ENCODE measurements at places on chromosomes 5 and 9.

DNA sequence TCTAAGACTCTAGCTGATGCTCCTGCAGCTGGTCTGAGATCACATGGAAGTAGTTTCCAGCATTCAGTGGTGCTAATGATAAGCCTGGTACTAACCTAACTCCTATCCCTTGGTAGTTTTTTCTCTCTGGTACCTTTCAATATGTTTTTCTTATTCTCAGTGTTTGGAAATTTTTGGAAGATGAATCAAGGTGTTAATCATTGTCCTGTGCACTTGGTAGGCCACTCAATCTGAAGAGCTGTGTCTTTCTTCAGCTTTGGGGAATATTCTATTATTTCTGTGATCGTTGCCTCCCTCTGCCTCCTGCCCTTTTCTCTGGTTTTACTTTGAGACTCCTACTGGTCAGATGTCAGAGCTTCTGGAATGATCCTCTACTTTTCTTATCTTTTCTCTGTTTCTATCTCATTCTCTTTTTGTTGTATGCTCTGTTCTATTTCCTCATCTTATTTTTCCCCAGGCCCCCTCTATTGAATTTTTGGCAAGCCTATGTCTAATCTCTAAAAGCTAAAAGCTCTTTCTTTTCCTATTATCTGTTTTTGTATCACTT is 136.8 kb downstream of the APBA1 start:
- no peak for DNase-seq

DNA sequence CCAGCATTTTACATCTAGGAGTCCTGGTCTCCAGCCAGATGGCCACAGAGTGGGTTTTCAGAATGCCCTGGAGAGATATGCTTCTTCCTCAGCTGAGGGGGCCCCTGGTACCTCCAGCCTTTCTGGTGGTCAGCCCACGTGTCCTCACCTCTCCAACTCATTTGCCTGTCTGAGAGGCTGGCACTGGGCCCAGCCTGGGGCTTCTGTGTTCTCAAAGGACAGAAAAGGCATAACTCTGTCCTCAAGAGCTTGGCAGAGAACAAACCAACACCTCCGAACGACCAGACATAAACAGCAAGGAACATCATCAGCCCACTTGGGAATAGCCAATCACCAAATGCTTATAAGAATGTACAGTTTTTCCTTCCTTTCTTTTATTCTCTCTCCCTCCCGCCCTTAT is 17.1 kb downstream of the ENG start:
- DNase-seq = no peak

GRCh38 chr9:88387036-88387551 is 1.1 kb upstream of the SPIN1 start:
- DNase-seq = no peak

GRCh38 chr9:136434580-136435169 is 5.0 kb downstream of the INPP5E start:
- no peak for DNase-seq

- no peak for DNase-seq
Observed at GRCh38 chr5:28027851-28028250, 989.5 kb upstream of the CDH9 start.

GRCh38 chr5:157137691-157138090 is 5.0 kb downstream of the MED7 start:
- no peak for DNase-seq

- peak; percentile 88 for DNase-seq
Observed at GRCh38 chr5:124902097-124902821, 155.8 kb upstream of the ZNF608 start.

GRCh38 chr9:14829204-14829603 is 81.0 kb downstream of the FREM1 start:
- DNase-seq = no peak

GRCh38 chr9:89594811-89595550 is 9.8 kb upstream of the GADD45G start:
- DNase-seq = no peak

GRCh38 chr9:68780720-68781119 is 75.7 kb downstream of the PIP5K1B start:
- no peak for DNase-seq

GRCh38 chr9:83231039-83231438 is 168.1 kb upstream of the RASEF start:
- peak; percentile 34 for DNase-seq

DNA sequence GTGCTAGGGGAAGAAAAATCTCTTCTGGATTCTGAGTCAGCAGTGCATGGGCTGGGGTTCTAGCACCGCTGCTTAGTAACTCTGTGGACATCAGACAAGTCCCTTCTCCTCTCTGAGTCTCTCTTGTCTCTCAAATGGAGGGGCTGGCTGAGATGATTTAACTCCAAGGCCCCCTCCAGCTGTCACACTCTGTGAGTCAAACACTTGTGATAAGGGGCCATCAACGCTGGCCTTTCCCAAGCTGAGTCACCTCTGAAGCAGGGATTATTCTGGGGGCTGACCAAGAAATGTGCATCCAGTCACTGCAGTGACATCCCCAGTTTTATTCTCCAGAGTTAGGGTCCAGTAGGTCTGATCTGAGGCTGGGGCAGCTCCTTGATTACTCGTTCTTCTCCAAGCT is 110.4 kb upstream of the ZNF462 start:
- DNase-seq = no peak

DNA sequence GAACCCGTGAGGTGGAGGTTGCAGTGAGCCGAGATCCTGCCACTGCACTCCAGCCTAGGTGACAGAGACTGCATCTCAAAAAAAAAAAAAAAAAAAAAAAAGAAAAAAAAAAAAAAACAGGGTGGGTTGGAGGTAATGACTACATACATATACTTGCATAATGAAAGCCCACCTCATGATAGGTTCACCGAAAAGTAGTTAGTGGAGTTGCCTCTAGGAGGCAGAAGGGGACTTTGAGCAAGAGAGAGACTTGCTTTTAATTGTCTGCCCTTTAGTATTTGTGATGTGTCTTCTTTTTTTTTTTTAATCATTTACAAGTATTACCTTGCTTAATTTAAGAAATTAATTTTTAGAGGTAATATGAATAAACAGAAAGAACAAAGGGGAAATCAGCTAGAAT is 99.8 kb downstream of the PPARGC1B start:
- DNase-seq = no peak

DNA sequence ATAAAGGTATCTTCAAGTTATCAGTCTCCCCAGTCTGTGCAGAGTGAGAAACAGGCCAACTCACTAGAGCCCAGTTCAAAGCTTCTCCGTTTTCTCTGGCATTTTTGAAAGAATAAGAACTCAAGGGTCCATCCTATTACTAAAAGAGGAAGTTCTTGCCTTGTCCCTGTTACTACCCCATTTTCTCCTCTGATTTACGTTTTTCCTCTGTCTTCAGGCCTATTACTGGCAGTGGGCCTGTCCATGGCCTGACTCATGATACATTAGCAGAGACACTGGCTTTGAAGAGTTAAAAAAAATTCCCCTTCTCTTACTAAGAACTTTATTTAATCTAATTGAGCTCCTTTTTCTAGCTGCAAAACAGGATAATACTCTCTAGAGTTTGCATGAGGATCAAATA is 624.0 kb upstream of the KLF4 start:
- DNase-seq = peak; percentile 59

GRCh38 chr9:93228030-93228429 is 44.1 kb downstream of the WNK2 start:
- DNase-seq = no peak

DNA sequence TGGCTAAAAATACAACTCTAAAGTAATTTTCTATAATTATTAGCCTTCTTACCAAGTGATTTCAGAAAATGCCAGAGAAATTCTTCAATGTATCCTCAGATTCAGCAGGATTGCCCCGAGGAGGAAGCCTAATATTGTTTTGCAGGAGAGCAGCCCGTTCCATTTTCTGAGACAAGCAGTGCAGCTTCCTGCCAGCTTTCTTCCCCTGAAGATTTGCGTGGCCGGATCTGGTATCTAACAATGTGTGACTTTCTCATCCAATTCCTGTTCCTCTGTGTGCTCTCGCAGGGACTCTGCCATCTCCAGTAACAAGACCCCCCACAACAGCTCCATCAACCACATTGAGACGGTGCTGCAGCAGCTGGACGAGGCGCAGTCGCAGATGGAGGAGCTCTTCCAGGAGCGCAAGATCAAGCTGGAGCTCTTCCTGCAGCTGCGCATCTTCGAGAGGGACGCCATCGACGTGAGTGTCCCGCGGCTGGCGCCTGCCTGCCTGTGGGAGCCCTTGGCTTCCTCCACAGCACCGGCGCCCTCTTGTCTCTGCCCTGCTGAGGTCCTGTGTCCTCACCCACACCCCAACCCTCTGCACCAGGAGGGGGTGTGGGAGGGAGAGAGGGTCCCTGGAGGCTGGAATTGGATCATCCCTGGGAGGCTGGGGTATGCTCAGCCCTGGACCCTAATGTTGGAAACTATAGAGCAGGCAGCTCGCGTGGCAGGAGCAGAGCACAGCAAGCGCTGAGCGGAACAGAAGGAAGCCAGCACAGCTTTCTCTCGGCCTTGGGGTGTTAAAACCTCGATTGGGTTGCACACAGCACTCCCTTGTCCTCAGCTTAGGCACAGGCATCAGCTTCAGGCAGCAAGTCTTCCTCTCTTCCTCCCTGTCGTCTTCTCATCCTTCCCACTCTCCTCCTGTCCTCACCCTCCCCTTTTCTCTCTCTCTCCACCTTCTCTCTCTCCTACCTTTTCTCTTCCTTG is 216.2 kb downstream of the TRIO start:
- no peak for DNase-seq

DNA sequence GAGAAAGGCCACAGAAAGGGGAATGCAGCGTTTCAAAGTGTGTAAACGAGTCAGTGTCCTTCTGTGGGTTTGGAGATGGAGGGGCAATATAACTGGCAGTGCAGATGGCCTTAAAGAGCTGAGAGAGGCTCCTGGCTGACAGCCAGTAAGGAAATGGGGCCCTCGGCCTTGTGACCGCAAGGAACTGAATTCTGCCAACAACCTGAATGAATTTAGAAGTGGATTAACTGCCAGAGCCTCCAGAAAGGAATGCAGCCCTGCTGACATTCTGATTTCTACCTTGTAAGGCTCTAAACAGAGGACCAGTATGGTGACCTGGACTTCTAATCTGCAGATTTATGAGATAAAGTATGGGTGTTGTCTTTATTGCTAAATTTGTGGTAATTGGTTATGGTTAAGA is 17.5 kb upstream of the NREP start:
- peak; percentile 95 for DNase-seq

- no peak for DNase-seq
Observed at GRCh38 chr5:65672796-65673195, 48.0 kb downstream of the SHLD3 start.

GRCh38 chr5:159943326-159943725 is 27.0 kb downstream of the ADRA1B start:
- no peak for DNase-seq

DNA sequence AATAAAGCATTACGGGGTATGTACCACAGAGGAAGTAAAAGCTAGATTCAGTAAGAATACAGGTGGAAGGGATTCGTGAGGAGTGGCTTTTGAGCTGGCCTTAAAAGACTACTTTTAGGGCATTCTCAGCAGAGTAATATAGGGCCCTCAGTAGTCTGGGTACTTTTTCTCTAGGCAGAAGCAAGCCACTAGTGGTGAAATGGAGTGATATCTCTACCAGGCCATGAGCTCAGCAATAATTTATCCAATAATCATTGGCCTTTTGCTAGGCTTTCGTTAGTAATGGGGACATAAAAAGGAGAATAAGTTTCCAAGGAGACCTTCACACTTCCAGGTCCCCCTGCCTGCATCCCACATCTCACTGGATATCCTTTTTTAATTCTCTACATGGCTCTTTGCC is 1.7 kb downstream of the POLR3G start:
- no peak for DNase-seq

- no peak for DNase-seq
Observed at GRCh38 chr5:6394429-6395101, 16.2 kb upstream of the MED10 start.

GRCh38 chr5:82793808-82794419 is 283.3 kb downstream of the TMEM167A start:
- DNase-seq = peak; percentile 1

- DNase-seq = no peak
Observed at GRCh38 chr9:32431940-32432555, 47.6 kb downstream of the ACO1 start.

GRCh38 chr9:109817846-109818472 is 38.0 kb downstream of the PALM2AKAP2 start:
- peak; percentile 73 for DNase-seq

DNA sequence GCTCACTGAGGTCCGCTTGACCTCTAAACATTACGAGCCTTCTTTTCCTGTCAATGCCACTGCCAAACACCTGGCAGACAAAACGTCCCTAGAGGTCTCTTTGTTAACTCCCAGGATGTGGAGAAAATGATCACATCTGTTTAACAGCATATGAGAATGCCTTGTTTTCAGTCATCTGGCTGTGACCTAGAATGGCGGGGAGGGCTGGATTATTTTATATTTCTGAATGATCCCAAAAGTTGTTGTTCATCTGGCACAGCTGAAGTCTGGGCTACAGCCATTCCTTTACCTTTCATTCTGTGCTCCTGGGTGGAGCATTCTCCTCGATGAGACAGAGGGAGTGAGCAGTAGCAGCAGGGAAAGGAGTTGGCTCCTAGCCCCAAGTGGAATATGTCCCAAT is 138.2 kb downstream of the PRDM6 start:
- no peak for DNase-seq

- no peak for DNase-seq
Observed at GRCh38 chr9:70488793-70489105, 74.3 kb upstream of the KLF9 start.

DNA sequence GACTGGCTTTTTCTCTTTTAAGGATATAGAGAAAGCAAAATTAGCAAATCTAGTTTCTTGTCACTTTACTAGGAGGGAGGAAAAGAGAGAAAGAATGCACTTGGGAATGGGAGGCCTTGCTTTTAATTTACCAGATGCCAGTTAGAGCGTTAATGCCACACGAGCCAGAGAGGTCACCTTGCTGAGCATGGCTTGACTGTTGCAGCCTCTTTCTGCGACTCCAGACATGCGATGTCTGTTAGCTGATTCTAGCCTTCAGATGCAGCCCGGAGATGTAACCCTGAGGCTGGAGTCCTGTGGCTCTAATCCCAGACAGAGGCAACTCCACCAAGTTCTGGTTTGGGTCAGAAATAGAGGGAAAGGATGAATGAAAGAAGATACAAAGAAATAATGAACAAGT is 152.5 kb downstream of the TRIO start:
- DNase-seq = no peak

- DNase-seq = no peak
Observed at GRCh38 chr9:124618476-124618875, 111.3 kb upstream of the NR5A1 start.

DNA sequence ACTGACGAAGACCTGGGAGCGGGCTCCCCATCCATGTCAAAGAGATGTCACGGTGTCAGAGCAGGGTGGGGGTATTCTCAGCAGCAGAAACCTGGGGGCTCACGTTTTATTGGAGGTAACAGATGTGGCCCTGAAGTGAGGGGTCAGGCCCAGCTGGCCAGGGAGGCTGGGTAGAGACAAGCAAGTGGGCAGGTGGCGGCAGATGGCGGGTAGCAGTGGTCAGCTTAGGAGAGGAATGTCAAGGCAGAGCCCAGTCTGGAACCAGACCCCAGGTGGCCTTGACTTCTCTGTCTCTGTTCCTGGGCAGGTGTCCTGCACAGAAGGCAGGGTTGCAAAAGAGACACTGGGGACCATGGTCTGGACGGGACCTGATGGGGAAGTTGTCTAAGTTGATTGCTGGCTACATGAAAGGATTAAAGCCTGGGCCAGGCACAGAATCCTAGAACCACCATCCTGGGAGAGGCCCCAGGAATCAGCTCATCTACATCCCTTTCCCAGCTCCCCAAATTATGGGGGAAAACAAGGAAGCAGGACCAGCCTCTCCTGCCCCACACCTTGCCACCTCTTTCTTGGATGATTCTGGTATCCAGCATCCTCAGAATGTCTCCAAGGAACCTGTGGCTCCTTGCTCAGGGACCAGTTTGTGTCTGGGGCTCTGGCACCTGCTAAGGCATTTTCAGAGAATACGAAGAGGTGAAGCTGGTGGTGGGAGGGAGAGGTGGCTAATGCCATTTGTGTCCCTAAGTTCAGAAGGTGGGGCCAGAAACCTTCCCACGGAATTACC is 72.5 kb downstream of the AMBP start:
- DNase-seq = peak; percentile 25
